ENCODE measurements at places on chromosomes 5 and 9.

DNA sequence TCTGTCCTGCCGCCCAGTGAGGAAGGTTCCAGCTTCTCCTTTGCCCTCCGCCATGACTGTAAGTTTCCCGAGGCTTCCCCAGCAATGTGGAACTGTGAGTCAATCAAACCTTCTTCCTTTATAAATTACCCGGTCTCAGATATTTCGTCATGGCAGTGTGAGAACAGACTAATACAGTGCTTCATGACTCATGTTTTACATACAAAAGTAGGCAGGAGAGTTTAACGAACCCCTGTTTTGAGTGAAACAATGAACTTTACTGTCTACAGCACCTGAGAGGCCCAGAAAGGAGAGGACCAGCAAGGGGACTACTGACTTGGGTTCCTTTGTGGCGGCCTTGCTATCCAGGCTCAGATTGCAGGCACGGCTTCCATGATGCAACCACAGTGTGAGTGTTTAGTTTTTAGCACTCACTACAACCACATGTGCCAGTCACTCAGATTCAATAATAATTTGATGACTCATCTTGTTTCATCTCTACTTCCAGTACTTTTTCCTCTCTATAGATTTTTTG, 139.1 kb upstream of the CLINT1 start:
- no peak for DNase-seq

- DNase-seq, result no peak
Measured at GRCh38 chr5:154278186-154278585, 87.7 kb downstream of the GALNT10 start.

DNA sequence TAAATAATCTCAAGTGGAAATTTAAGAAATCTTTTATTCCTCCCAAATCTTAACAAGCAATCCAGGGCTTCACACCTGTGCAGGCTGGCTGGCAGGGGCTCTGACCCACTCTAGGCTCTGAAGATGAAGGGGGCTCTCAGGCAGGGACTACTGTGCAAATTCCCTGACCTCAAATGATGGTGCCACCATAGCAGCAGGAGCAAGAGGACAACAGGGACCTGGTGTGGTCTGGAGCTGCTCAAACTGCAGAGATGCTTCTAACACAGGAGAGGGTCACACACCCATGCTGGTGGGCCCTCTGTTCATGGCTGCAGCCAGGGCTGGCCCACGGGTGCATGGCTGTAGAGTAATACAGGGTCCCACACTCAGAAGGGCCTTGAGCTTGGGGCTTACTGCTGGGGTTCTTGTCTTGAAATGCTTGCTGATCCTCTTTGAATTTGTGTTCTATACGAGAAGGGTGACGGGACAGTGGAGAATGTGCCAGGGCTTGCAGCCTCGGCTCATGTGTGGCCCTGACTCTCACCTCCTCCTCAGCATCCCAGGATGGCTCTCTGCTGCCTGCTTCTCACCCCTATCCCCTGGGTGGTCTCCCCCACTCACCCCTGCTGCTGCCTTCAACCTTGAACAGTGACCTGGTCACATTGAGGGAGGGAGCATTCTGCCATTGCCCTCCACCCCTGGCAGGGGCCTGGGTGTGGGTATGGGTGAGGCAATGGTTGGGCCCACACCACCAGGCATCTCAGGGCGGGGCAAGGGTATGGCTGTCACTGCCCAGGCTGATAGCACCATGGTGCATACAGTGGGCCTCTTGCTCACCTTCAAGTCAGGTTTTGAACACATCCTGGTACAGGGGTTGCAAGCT, 191.7 kb downstream of the FSTL4 start:
- no peak for DNase-seq

DNA sequence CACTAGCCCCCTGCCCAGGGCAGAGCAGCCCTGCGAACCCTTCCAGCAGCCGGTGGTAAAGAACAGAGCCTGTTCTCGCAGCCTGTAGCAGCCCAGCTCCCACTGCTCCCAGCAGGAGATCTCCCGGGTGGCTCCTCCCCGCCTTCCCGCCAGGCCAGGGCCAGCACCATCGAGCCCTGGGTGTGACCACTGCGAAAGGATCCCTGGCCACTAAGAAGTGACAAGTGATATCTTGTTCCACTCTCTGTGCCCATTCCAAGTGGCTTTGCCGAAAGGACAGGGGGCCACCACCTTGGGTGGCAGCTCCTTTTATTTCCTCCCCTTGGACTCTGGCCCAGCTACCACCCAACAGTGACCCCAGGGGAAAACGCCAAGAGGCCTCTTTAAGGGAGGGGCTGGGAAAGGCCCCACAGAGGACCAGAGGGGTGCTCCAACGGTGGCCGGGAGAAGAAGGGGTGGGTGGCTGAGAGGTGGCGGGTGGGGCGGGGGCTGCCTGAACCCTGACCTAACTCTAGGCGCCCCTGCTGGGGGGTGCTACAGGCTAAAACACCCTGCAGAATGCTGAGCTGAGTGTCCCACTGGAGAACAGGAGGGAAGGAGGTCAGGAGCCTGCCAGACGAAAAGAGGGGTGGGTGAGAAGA, 1.6 kb downstream of the NACC2 start:
- no peak for DNase-seq

DNA sequence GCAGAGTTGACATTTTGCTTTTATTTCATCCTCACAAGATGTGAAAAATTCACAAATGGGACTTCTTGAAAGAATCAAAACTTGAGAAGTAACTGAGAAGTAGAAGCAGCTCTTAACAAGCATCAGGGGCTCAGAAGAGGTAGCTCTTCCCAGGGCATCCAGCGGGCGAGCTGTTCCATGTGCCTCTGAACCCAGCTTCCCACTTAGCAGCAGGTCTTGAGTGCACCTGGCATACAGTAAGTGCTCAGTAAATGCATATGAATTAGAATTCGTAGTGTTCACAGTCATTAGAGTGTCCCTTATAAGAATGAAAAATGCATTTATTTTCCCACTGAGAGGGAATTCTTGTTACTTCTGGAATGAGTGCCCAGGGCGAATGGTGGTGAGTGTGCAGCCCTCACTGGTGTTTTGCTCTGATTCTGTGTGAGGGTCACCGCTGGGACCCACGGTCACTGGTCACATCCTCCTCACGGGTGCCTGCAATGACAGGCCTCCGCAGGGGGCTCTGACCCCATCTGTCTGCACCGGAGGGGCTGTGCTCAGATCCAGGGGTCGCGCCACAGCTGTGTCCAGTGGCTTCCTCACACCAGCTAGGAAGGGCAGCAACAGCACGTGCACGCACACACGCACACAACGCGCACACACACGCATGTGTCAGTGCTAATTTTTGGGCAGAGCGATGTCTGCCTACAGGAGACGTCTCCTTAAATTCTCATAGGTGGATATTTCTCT, 26.9 kb downstream of the EXOC3 start:
- no peak for DNase-seq
